ENCODE measurements at places on chromosomes 3 and 15.

DNA sequence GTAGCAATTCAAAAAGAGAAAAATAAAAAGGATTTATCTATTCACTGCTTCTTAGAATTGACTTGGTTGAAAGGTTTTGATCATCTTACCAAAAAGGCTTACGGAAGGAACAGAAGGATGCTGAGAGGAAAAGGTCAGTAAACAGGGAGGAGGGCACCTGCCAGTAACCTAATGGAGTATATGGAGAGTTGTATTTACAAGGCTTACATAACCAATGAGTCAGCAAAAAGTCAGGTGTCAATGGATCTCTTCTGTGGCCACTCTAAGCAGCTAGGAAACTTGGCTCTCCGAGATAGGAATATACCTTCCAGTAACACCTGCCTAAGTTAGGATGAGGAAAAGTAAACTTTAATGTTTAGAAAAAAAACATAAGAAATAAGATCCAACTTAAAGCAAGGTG, 80.5 kb upstream of the PLXND1 start:
- no peak for DNase-seq

DNA sequence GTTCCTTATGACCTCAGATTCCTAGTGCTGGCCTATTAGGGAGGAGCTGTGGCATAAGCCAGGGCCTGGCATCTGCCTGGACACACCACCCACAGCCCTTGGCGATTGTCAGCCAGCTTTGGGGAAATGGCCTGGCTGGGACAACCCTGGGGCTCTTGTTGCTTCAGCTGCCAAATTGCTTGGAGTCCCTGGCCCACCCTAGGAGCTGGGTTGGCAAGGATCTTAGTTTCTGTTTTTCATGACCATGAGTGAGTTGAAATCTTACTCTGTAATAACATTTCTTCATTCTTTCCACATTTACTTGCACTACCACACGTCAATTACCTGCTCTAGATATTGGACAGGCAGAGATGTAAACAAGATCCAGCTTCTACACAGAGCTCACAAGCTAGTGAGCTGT, 1.9 kb upstream of the MYZAP start:
- peak; percentile 36 for DNase-seq

- DNase-seq = no peak
Measured at GRCh38 chr3:47073685-47074084, 90.2 kb downstream of the SETD2 start.

GRCh38 chr3:73536952-73537351, 87.8 kb downstream of the PDZRN3 start:
- DNase-seq = no peak

- peak; percentile 82 for DNase-seq
Measured at GRCh38 chr3:132445817-132446216, 28.5 kb downstream of the DNAJC13 start.

GRCh38 chr15:75751116-75751875, 38.6 kb upstream of the CSPG4 start:
- peak; percentile 43 for DNase-seq

- no peak for DNase-seq
Measured at GRCh38 chr3:63128380-63128779, 149.7 kb upstream of the SYNPR start.

GRCh38 chr3:85455561-85456200, 496.9 kb downstream of the CADM2 start:
- DNase-seq = no peak

GRCh38 chr3:155208183-155208800, 85.2 kb downstream of the STRIT1 start:
- no peak for DNase-seq

DNA sequence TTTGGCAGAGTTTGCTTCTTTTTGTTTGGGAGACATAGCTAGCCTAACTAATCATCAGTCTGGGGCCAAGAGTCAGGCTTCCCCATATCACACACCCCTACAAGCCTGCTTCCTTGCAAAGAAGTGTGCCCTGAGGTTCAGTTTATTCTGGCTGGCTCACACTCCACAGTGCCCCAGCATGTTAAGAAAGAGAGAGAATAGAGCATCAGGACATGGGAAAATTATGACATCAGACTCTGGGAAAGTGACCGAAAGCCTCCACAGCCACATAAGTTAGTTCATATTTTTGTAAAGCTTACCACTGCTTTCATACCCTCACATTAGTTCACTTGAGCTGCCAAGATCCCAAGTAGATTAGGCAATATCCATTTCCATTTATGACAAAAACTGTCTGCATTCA, 63.0 kb upstream of the CFAP161 start:
- DNase-seq = no peak

- DNase-seq = no peak
Measured at GRCh38 chr15:95988574-95988887, 342.0 kb upstream of the NR2F2 start.

- DNase-seq = no peak
Measured at GRCh38 chr15:42275780-42276391, 2.7 kb upstream of the TMEM87A start.

- no peak for DNase-seq
Measured at GRCh38 chr3:156493887-156494286, 61.0 kb downstream of the SSR3 start.

GRCh38 chr3:5321666-5322340, 134.3 kb downstream of the EDEM1 start:
- no peak for DNase-seq

- no peak for DNase-seq
Measured at GRCh38 chr3:16538507-16538906, 25.0 kb upstream of the RFTN1 start.

DNA sequence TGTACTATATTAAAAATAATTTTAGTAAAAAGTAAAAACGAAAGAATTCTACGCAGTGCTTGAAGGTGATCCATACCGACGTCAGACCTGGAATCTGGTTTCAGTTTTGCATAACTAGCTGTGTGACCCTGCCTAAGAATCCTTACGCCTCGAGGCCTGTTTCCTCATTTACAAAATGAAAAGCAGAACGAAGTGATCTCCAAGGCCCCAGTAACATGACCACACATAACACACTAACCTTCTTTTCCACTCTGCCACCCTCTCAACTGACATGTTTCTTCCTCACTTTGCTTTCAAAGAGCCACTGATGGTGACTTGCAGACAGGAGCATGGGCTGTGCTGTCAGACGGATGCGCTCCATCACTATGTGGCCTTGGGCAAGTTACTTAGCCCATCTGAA, 4.8 kb downstream of the MESD start:
- DNase-seq = peak; percentile 78

DNA sequence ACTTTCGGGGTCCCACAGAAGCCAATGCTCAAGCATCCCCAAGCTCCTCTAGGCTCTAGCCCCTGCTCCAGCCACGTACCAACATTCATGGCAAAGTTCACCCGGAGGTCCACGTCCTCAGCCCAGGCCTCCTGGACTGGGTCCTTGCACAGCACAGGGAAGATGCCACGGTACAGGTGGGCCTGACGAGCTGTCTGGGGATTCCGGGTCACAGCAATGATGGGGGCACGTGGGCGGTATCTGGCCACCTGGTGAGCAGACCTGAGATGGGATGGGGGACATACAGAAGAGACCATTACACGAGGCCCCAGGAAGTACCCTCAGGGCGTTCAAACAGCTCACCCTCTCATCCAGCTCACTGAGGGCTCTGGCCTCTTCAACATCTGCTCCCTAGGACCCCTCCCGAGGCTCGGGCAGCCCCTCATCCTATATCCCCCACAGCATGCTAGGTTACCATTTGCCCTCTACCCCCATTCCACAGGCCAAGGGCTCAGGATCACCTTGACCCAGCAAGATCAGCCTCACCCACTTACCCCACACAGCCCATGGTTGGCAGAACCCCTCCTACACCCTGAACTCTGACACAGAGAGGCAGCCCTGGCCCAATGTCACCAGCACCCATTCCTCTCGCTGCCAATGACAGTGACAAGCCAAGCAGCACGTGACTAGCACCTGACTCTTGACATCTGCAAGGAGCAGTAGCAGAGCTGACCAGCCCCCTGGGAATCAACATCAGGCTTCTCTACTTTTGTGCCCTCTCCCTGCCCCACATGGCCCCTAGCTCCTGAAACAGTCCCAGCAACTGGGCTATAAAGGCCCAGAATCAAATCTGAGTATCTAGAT, 3.0 kb upstream of the GRAMD2A start:
- peak; percentile 51 for DNase-seq

DNA sequence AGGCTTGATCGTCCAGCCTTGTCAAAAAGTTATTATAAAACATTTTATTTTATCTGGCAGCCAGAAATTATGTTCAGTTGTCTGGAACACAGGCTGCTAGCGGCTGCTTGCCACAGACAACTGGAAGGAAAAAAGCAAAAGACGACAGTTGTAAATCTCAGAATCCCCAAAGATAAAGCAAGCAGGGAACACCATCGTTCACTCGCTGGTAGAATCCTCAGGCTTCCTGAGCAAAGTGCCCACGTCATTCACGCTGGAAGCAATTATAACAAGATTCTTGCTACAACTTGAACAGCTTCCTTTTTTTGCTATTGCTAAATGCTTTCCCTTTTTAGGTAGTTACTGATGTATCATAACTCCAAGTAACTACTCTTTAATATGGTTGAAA, 33.6 kb downstream of the ADAMTS17 start:
- DNase-seq = no peak

- DNase-seq = peak; percentile 57
Measured at GRCh38 chr3:131174752-131175151, 148.1 kb downstream of the NEK11 start.

DNA sequence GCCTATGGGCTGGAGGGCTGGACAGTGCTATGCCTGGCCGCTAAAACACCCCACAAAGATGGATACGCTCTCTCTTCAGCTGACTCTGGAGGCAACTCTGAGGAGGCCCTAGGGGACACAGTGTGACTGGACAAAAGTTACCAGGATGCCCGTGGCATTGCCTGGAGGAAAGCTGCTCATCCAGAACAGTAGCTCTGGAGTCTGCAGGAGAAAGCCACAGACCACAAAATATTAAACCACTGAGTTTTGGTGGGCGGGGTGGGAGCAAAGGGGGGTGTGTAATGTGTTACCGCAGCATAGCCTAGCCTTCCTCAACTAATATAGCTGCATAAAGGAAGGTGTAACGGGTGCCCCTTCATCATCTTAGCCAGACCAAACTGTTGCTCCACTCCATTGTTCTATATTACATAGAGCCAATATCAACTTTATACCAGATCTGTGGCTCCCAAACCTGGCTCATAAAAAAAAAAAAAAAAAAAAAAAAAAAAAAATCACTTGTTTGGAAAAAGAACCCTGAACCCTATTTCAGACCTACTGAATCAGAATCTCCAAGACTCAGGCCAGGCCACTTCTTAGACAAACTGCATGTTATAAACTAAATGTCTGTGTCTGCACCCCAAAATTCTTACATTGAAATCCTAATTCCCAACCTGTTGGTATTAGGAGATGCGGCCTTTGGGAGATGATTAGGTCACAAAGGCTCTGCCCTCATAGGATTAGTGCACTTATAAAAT, 132.6 kb downstream of the TNIK start:
- DNase-seq = no peak

DNA sequence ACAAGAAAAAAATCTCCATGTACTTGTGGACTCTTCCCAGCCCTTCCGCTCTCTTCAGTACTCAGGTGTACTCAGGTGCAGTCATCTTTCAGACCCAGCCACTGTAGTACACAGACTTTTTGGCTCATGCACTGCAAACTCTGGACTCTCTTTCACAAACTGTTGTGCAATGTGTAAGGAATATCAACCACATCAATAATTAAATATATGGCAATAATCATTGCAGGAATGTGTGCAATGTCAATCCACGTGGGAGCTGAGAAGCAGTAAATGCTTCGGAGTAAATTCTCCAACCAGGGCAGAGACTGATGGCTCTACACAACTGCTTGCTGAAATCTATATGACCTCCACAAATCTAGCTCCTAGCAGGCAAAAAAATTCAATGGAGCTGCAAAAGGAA, 287.3 kb upstream of the COL8A1 start:
- DNase-seq = no peak

DNA sequence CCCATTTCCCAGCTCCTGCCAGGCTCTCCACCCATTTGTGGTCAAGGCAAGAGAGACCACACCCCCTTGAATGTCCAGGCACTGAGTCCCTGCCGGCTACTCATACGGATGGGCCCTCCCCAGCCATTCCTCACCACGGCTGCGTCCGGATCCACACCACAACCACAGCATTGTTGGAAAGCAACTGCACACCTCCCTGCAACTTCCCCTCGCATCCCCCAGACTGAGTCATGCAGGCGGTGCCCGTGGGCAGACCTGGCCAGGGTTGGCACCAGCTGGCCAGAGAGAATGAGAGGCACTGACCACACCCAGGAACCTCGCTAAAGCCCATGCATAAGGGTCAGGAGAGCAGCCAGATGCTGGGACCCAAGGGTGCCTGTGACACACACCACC, 30.5 kb downstream of the LOXL1 start:
- peak; percentile 54 for DNase-seq

GRCh38 chr15:99509686-99510461, 55.9 kb upstream of the MEF2A start:
- no peak for DNase-seq

- no peak for DNase-seq
Measured at GRCh38 chr3:176147251-176147650, 1050.0 kb downstream of the TBL1XR1 start.

DNA sequence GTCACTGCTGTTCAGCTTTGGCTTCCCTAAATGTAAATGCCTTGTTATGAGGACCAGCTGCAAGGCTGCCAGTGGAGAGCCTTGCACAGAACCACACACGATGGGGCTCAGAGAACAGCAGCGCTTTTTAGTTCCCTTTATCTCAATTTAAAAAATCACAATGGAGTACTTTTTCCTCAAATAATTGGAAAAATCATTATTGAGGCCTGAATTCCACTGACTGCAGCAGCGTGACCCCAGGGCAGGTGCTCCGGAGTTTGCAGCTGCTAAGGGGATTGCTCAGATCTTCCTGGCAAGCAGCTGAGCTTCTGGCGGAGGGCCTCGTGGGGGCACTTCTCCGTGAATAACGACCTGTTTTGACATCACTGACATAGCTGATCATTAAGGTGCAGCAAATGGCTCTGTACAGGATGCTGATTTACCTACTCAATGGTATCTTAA, 245.6 kb upstream of the TRIM42 start:
- DNase-seq = peak; percentile 80

GRCh38 chr3:14397940-14398796, 4.2 kb upstream of the SLC6A6 start:
- DNase-seq = no peak

DNA sequence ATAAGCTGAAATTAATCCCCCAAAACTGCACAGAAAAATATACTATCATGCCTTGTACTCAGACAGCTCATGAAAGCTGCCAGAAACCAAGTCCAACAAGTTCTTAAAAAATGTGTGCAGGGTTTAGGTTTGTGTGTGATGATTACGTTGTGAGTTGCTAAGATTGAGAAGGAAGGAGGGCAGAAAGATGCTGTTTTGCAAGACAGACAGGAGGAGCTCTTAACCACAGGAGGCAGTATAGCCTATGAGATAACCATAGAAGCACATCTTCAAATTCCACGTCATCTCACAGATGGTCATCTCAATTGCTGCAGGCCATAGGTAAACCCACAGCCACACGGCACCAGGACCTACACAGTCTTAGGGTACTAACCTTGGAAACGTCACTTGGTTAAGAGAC, 191.9 kb downstream of the STT3B start:
- DNase-seq = no peak
